Stimulated activated CD4-positive, alpha-beta T cell treated with anti-CD3 and anti-CD28 coated beads, Interleukin-2, amount 100 ng/mL, for 24 hours (primary cell): ENCODE measurements at places on chromosomes 2 and 18.

DNA sequence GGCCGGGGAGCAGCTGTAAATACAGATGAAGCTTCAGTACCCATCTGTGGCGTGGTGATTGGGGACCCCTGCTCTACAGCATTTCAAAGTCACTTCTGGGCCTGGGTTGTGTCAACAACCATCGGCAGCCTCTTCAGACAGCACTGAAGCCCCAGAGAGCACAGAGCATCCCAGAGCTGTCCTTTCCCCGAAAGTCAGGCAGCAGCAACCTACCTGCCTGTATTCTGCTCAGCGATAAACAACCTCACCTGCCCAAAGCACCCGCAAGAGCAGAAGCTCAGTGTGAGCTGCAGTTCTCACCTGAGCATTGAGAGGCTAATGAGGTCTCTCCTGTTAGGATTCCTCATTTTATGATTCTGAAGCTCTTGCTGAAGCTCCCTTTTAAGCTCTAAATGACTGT, 19.3 kb downstream of the TRABD2A start:
- no peak for DNase-seq

DNA sequence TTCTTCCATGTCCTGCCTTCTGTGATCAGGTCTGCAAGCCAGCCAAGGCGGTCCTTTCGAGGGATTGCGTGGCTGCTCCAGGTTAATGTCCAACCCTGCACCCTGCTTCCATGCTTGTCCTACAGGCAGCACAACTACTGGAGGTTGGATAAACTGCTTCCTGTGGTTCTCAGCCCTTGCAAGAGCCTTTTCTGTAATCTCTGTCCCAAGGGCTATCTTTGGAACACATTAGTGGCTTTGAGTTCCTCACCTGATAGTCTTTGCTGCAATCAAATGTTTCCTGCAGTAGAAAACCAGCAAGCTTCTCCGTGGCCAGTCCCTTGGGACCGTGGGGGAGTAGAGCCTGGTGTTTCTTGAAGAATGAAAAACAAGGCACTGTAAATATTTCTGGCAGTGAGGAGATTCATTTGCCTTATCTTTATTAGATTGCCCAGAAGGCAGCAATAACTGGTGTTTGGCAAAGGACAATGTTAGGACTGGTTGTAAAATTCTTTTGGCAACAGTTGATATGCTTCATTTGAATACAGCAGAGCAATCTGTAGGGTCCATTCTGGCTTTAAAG, 214.4 kb downstream of the FHOD3 start:
- no peak for DNase-seq

GRCh38 chr18:28439870-28440269, 262.9 kb upstream of the CDH2 start:
- DNase-seq, result no peak

DNA sequence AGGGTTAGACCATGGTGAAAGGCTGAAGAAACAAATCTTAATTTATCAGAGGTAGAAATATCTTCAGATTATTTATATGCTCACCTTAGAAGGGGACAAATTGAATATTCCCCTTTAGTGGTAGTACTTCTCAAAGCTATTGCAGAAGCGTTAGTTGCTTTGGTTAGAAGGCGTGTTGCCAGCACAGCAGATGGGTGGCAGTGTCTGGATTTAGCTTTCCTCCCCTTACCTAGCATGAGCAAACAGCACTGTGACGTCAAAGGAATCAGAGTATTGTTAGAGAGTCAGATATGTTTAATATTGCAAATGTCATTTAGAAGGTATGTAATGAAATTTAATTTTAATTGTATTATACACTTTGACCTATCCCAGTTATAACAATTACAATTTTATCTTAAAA, 27.2 kb upstream of the GALR1 start:
- no peak for DNase-seq

- DNase-seq, result no peak
Measured at GRCh38 chr18:75809151-75809925, 381.8 kb upstream of the SMIM21 start.

DNA sequence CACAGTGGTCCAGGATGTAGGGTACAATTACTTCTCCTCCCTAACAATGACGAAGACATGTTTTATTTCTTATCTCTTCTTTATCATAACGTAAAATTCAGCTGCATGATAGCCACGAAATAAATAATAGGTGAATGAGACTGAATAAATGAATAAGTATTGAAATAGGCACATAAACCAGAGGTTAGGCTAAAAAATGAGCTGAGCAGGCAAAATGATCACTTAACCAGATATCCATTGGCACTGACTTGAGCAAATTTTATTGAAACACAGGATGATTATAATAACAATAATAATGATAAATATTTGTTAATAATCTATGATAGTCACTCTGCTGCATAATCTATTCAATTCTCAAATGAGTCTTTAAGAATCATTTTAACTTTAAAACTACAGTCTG, 506.9 kb upstream of the ZNF804A start:
- DNase-seq, result no peak

DNA sequence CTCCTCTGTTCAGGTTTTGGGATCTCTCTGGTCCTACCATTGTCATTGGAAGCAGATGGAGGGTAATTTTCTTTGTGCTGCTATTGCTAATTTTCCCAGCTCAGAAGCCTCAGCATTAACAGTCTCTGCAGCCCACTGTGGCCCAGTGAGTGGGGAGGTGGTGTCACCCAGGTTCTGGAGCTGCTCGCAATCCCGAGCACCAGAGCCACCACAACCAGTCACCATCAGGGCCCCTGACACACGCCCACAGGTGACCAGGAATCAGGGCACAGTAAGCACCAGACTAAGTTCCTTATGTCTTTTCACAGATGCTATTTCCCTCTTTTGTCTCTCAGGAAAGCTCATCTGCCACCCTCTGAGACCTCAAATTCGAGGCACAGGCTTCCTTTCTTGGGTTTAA, 87.9 kb downstream of the SEPTIN10 start:
- no peak for DNase-seq

GRCh38 chr2:15748736-15749323, 157.2 kb downstream of the DDX1 start:
- DNase-seq, result peak; percentile 17

DNA sequence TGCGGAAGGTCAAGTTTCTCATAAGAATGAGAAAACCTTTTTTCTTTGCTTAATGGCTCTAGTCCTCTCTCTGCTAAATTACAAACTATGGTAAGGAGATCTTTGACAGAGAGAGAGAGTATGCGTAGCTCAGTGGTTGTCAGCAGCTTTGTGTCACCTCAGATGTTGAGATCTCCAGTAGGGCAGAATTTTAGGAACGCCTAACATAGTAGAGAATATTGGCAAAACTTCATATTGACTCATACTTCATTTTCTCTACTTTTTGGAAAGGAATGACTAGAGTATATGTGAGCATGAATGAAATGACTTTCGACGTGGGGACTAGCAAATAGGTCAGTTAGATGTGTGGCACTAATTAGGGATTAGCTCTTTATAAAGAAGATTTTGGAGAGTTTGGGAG, 64.0 kb downstream of the WDR7 start:
- no peak for DNase-seq

DNA sequence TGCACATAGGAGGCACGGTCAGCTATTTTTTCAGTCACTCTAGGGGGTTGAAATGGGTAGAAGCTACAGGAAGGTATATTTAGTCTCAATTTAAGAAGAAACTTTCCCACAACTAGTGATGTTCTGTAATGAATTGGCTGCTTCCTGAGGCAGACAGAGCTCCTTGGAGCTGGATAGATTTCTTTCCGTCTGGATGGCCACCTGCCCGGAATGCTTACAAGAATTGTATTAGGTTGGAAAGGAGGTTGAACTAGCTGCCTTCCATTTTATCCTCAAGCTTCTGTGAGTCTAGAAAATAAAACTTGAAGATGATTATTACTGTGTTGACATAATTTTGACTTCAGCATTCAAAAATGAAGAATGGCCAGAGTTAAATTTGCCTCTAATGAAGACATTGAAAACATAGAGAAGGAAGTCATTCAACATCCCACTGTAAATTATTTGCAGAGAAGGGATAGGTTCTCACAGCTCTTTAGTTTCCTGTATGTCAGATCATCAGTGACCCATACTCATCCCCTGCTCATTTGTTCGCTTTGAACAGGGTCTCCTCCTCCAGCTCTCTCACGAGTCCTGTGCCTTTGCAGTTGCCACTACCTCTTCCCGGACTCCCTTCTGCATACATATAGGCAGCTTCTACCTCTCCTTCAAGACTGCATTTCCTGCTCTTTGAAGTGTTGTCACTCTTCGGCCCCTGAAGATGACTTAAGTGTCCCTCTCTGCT, 88.8 kb downstream of the CRIM1 start:
- DNase-seq, result no peak

DNA sequence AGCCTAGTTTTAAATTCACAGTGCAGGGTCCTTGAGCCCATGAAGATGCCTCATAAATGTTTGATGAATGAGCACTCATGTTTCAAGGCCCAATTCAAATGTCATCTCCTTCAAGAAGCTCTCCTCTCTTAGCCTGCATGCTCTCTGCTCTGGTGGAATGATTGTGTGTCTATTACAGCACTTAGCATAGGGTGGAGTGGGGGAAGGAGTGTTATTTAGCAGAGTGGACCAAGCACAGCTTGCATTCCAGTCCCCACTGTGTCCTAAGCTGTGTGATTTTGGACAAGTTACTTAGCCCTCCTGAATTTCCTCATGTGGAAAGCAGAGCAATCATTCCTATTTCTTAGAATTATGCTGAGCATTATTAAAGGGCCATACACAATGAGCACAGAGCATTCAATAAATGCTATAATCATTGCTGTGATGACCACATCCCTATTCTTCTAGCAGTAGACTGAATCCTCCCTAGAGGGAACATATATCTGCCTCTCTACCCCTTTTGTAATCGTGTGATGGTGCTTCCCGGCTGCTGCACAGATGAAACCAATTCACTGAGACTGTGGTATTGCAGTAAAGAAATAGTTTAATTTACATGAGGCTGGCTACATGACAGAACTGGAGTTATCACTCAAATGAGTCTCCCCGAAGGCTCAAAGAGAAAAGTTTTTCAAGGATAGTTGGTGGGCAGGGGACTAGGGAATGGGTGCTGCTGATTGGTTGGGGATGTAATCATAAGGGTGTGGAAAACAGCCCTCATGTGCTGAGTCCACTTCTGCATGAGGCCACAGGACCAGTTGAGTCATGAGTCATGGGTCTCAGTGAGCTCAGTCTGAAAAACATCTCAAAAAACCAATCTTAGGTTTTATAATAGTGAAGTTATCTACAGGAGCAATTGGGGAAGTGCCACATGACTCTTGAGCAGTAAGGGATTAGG, 173.4 kb upstream of the NDUFV2 start:
- no peak for DNase-seq

DNA sequence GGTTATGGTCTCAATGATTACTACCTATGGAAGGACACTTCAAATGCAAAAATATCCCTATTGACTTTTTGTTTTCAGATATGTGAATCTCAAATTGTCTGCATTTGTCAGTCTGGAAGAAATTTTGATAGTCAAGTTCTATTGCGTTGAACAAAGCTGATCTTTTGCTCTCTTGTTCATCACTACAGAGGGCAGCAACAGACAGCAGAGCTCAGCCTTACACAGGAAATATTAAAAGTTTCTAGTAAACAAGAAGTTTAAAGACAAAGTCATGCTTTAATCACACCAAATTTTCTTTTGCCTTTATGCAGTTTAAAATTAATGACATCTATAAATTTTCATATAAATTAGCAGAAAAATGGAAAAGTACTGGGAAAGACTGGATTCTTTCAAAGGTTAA, 617.5 kb downstream of the NR4A2 start:
- no peak for DNase-seq
